Endodermal cell (in vitro differentiated cells): ENCODE measurements at places on chromosomes 2 and 18.

DNA sequence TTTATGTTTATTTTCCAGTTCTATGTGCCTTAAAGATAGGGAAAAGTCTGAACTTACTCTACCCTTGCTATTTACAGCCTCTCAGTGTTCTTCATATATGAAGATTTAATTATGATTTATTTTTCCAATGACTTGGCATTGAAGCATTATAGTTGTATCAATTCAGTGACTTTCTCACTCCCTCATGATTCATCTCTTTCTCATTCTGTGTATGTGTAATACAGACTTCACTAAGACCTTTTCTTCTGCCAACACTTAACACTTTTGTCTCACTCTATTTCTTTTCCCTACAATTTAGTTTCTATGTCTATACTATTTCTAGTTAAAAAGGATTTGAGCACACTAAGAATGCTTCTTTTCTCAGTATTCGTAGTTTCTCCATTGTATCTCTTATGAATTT is 1470.3 kb upstream of the ACVR2A start:
- H3K27me3 ChIP-seq: no peaks in the 10 kb centered on the region
- no peak for DNase-seq
- no peaks in the 10 kb centered on the region for H3K36me3 ChIP-seq
- H3K4me1 ChIP-seq: no peaks in the 10 kb centered on the region
- H3K27ac ChIP-seq: no peak overlapping the region

DNA sequence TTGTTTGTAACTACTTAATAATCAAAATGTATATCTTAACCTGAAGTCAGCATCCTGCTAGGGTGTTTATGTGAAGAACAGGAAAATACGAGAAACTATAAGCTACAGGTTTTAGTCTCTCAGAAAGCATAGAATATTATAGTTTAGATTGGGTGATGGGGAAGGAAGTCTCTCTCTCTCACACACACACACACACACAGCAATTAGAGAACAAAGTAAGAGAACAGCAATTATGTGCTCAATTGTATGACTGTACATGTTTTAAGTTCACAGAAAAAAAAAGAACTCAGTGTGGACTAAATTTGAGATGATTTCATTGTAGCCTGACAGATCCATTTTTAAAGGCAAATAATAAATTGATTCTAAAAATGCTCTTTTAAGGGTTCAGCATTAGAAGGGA is 94.3 kb upstream of the ZNF516 start:
- DNase-seq: no peak
- no peak overlapping the region for H3K27ac ChIP-seq
- no peak overlapping the region for H3K4me3 ChIP-seq
- no peaks in the 10 kb centered on the region for H3K36me3 ChIP-seq

- no peak overlapping the region for H3K27ac ChIP-seq
- no peak for DNase-seq
- no peak overlapping the region for H3K4me3 ChIP-seq
- no peaks in the 10 kb centered on the region for H3K4me1 ChIP-seq
These were observed 123.5 kb downstream of the PRKRA start for GRCh38 chr2:178327516-178327915.

DNA sequence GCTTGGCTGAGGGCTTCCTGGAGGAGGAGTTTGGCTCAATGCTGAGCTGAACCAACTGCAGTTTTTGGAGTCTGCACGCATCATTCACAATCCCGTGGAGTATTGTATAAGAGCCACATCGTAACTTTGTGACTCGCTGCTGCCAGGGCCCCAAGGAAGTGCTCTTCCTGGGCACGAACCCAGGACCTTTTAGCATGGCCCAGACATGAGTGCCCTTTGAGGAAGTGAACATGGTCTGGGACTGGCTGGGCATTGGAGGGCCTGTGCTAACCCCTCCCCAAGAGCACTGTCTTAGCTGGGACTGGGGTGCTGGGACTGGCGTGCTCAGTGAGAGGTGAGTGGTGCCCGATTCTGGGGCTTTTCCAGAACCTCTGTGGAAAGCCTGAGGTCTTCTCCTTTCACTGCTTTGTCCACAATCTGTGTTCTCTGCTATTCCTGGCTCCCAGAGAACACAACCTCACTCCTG is 88.6 kb downstream of the LIPG start:
- DNase-seq: peak; percentile 25
- no peaks in the 10 kb centered on the region for H3K36me3 ChIP-seq
- H3K27ac ChIP-seq: no peak overlapping the region
- no peaks in the 10 kb centered on the region for H3K4me1 ChIP-seq

DNA sequence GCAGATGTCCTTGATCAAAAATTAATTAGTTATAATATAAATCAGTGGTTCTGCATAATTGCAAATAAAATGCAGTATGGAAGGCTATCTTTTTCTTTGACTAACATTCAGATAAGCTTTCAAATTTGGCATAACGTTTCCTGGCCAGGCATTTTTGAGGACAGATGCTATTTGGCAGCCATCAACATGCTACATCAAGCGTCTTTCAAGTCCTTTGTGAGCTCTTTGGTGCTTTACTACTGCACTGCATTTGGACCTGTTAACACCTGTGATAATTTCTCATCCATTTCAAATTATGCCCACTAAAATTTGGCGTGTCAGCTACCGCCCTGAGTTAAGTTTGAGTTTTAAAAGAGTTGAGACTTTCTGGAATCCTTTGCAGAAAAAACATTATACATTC is 545.7 kb downstream of the STK39 start:
- H3K4me1 ChIP-seq: peaks cover 9% of the 10 kb centered on the region
- no peak for DNase-seq
- no peak overlapping the region for H3K27ac ChIP-seq
- H3K4me3 ChIP-seq: no peak overlapping the region
- H3K36me3 ChIP-seq: no peaks in the 10 kb centered on the region

DNA sequence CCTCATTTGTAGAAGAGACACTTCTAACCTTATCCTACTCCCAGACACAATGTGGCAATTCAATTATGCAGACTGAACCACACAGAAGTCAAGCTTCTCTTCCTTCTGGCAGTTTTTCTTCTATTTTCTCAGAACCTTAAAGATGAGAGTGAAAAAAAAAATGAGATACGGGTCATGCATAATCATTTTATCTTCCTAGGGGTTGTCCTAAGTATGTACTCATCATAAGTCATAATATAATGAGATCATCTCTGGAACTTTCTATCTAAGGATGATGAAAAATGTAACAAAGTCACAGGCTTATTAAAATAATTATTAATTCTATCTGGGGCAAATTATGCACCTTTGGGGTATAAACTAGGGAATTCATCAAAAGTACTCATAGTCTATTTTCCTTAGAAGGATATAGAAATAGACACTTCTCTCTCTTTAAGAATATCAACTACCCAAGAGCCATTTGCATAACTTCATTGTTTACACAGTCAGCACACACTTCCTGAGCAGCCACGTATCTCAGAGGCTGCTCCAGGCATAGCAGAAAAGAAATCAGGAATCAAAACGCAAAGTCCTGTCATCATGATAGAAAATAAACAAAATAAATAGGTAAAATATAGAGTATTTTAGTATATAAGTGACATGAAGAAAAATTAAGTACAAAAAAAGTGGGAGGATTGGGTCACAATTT is 345.9 kb upstream of the SPHKAP start:
- H3K27me3 ChIP-seq: no peaks in the 10 kb centered on the region
- no peak overlapping the region for H3K4me3 ChIP-seq
- DNase-seq: no peak
- no peaks in the 10 kb centered on the region for H3K4me1 ChIP-seq
- no peak overlapping the region for H3K27ac ChIP-seq
- H3K36me3 ChIP-seq: no peaks in the 10 kb centered on the region

DNA sequence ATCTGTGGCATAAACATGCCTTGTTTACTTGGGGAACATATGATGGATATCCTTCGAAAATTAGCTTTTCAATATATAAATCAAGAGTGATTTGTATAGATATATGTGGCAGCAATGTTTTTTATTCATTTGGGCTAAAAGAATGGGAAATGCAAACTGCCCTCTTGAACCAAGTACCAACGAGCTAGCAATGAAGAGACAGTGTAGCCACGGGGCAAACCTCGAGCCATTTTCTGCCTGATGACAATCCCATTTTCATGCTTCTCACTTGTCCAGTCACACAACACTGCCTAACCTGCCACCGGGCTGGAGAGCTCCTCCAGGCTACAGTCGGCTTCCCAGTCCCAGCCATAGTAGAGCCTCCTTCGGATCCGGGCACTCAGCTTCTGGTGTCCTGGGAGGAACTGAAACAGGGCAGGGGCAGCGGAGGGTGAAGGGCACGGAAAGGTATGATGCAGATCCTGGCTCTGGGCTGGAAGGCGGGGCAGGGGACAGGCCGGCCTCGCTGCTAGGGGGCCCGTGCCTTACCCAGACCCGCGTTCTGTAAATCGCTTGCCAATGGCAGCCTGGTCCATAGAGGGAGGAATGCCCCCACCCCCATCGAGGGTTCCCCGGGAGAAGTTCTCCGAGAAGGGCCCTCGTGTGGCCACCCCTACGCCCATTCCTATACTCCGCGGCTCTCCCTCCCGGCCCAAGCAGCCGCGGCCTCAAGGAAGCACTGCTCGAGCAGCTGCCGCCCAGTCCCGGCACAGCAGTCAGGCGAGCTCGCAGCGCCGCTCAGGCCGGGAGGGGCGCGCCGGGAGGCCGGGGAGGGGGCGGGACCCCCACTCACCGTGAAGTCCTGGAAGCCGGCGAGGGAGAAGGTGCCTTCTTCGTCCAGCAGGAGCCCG is 552 bp downstream of the CNPPD1 start:
- no peak for DNase-seq
- peak overlapping the region; percentile 64 for H3K27ac ChIP-seq
- peak overlapping the region; percentile 96 for H3K4me3 ChIP-seq

- H3K4me1 ChIP-seq: no peaks in the 10 kb centered on the region
- no peak overlapping the region for H3K4me3 ChIP-seq
- no peaks in the 10 kb centered on the region for H3K36me3 ChIP-seq
- peaks cover 9% of the 10 kb centered on the region for H3K27me3 ChIP-seq
- H3K27ac ChIP-seq: no peak overlapping the region
- no peak for DNase-seq
These were observed 20.4 kb upstream of the DAPL1 start for GRCh38 chr2:158774681-158775080.

GRCh38 chr2:99489063-99489760 is 605 bp downstream of the REV1 start:
- no peaks in the 10 kb centered on the region for H3K4me1 ChIP-seq
- peak overlapping the region; percentile 94 for H3K4me3 ChIP-seq
- no peaks in the 10 kb centered on the region for H3K27me3 ChIP-seq
- H3K36me3 ChIP-seq: no peaks in the 10 kb centered on the region

- H3K27ac ChIP-seq: no peak overlapping the region
- peaks cover 12% of the 10 kb centered on the region for H3K4me1 ChIP-seq
- H3K36me3 ChIP-seq: no peaks in the 10 kb centered on the region
- peak; percentile 63 for DNase-seq
- H3K4me3 ChIP-seq: no peak overlapping the region
These were observed 189.9 kb downstream of the CD226 start for GRCh38 chr18:69757733-69758132.

GRCh38 chr2:149908726-149909683 is 321.4 kb upstream of the MMADHC start:
- H3K27ac ChIP-seq: no peak overlapping the region
- H3K4me3 ChIP-seq: no peak overlapping the region
- DNase-seq: no peak
- H3K27me3 ChIP-seq: no peaks in the 10 kb centered on the region

GRCh38 chr2:133109772-133110171 is 439.8 kb upstream of the LYPD1 start:
- DNase-seq: no peak
- no peak overlapping the region for H3K4me3 ChIP-seq
- no peak overlapping the region for H3K27ac ChIP-seq
- no peaks in the 10 kb centered on the region for H3K27me3 ChIP-seq

- H3K36me3 ChIP-seq: no peaks in the 10 kb centered on the region
- no peaks in the 10 kb centered on the region for H3K4me1 ChIP-seq
- DNase-seq: no peak
- no peaks in the 10 kb centered on the region for H3K27me3 ChIP-seq
These were observed 21.4 kb upstream of the TDRD15 start for GRCh38 chr2:21102356-21102755.

DNA sequence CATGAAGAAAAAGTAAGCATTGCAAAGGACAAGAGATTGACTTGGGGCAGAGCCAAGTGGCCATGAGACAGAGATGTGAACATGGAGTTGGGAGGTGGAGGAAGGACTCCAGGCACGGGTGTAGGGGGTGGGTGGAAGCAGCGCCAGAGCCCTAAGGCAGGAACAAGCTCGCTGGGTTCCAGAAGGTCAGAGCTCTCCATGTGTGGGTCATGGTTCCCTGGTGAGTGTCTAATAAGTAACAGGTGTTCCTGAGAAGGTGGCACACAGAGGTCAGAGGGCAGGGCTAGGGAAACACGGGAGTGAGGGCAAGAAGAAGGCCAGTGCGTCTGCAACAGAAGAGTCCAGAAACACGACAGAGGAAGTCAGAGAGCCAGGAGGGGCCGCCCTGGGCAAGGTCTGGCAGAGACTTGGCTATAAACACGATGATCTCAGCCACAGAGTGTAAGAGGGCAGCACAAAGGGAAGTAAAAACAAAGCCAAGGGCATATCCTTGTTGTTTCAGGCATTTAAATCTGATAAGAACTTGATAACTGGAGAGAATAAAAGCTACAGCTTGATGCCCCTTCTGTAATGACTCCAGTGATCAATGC is 260.8 kb downstream of the TGIF1 start:
- no peaks in the 10 kb centered on the region for H3K36me3 ChIP-seq
- H3K27ac ChIP-seq: no peak overlapping the region
- no peaks in the 10 kb centered on the region for H3K4me1 ChIP-seq
- H3K4me3 ChIP-seq: no peak overlapping the region

GRCh38 chr18:26226229-26227050 is at the start of gene TAF4B:
Gene TAF4B (plus strand): TSS chr18:26226445. CDS start chr18:26226934, 489 bp downstream.
- peak; percentile 97 for DNase-seq
- H3K27ac ChIP-seq: no peak within 1 kb of the TSS
- peaks cover 4% of the 10 kb centered on the region for H3K4me1 ChIP-seq
- no peaks in the 10 kb centered on the region for H3K27me3 ChIP-seq

DNA sequence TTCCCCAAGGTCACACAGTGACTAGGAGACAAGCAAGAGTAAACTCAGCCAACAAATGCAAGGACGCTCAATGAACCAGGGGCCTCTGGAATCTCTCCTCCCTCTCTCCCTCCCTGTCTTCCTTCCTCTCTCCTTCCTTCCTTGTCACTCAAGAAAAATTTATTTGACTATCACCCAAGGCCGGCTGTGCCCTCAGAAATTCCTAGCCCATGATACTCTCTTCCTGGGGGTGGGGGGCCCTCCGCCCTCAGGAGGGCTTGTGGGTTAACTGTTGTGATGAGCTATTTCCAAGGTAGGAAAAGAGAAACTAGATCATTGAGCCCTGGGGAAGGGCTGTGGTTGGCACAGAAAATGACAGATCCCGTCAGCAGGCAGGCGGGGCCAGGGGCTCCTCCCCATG is 21.7 kb downstream of the INHBB start:
- DNase-seq: no peak
- no peaks in the 10 kb centered on the region for H3K4me1 ChIP-seq
- H3K27me3 ChIP-seq: peaks cover 4% of the 10 kb centered on the region
- no peak overlapping the region for H3K27ac ChIP-seq

GRCh38 chr2:196750291-196750923 is 49.1 kb downstream of the GTF3C3 start:
- H3K4me1 ChIP-seq: peaks cover 10% of the 10 kb centered on the region
- H3K27me3 ChIP-seq: no peaks in the 10 kb centered on the region
- no peak overlapping the region for H3K27ac ChIP-seq
- peak overlapping the region; percentile 7 for H3K4me3 ChIP-seq
